ENCODE measurements at places on chromosomes 7 and 10.

DNA sequence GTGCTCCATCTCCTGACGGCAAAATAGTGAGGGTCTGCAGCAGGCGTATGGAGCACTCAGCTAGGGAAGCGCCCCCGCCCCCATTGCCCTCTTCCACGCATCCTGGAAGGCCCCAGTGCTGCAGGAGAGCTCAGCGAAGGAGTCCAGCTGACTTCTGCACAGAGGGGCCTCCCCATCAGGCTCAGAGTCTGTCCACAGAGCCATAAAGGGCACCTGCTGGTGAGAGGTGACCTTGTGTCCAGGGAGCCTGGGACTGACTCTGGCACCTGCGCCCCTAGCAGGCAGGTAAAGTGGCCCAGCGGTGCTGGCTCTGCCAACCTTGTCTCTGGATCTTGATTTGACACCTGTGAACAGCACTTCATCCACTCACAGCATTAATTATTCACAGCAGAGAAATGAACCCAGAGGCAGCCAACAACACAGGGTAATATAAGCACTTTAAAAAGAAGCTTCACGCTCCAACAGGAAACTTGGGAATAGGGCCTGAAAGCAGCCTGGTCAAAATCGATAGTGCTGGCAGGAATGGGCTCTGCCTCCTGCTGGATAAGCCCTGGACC is 59.6 kb downstream of the VOPP1 start:
- no peak for DNase-seq

- no peak for DNase-seq
Measured at GRCh38 chr10:129716211-129716681, 247.8 kb downstream of the EBF3 start.

- DNase-seq: no peak
Measured at GRCh38 chr7:20408467-20408826, 77.7 kb downstream of the ITGB8 start.

GRCh38 chr7:141497391-141497790 is 53.8 kb upstream of the AGK start:
- no peak for DNase-seq

GRCh38 chr7:37452346-37452745 is 3.7 kb upstream of the ELMO1 start:
- no peak for DNase-seq

DNA sequence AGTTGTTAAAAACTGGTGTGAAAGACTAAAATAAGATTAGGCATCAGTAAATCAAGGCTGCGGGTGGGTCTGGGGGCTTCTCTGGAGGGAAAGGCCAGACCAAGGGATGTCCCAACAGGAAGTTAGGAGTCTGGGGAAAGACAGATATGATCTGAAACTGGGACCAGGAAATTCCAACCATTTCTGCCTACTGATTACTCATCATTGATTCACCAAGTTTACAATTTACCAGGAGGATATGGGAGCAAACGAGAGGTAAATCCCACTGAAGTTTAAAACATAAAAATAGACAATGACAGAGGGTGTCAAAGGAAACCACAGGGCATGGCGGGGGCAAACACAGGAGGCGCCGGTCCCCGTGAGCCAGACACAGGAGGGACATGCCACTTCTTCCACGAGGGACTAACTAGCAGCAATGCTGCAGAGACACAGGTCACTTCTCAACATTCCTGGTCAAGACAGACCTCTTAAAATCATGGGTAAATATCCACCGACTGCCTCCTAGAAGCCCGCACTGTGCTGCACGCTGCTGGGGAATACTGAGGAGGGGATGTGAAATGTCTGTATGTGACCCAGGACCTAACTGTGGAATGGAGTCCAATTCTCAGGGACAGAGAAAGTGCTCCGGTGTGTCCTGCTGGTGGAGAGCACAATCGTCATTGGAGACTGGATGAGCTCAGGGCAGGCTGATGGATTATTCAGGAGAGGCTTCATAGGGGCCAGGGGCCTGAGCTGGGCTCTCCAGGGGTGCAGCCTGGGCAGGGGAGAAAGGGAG is 153.4 kb upstream of the KLF14 start:
- peak; percentile 93 for DNase-seq

GRCh38 chr7:41047211-41047610 is 655.7 kb downstream of the INHBA start:
- no peak for DNase-seq

- no peak for DNase-seq
Measured at GRCh38 chr7:14065286-14065685, 75.8 kb upstream of the ETV1 start.

GRCh38 chr10:113965077-113965476 is 78.6 kb upstream of the ADRB1 start:
- DNase-seq: no peak

DNA sequence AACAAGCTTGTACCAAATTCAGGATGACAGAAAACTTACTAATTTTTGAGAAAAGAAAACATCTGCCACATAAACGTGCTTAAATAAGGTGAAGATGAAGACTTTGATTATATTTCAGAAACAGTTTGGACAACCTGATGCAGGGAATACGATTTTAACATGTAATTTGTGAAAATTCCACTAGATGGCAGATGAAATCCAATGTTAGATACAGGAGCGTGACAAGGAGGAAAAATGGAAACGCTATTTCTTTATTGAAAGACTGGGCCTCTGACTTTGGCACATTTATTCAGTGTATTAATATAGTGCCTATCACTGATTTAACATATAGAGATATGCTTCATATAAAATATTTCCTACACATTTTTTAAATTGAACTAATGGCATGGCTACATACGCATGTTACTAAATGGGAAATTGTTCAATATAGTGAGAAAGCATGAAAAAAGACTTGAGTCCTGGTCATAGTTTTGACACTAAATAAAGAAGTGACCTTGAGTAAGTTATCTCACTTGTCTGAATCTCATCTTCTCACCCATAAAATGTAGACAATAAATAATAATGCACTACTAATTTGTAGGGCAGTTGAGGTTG is 60.7 kb downstream of the CD36 start:
- DNase-seq: peak; percentile 43

GRCh38 chr10:43404704-43405084 is 4.3 kb downstream of the HNRNPF start:
- no peak for DNase-seq

GRCh38 chr7:158761945-158762344 is 57.3 kb upstream of the NCAPG2 start:
- no peak for DNase-seq

DNA sequence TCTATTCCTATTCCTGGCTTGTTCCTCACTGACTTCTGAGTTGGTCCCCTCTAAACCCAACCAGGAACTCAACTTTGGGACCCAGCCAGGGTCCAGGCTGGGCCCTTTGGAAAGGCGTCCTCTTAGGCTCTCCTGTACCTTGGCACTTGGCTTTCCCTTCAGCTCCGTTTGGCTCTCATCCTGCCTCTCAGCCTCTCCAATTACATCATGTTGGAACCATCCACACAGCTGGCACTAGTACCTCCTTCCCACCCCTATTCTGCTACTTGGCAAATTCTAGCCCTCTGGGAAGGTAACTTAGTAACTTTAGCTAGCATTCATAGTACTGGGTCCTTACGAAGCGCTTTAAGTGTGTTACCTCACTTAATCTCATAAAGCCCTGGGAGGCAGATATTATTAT is 205.3 kb upstream of the HABP2 start:
- no peak for DNase-seq

- peak; percentile 55 for DNase-seq
Measured at GRCh38 chr7:117098457-117098856, 145.2 kb downstream of the ST7 start.

DNA sequence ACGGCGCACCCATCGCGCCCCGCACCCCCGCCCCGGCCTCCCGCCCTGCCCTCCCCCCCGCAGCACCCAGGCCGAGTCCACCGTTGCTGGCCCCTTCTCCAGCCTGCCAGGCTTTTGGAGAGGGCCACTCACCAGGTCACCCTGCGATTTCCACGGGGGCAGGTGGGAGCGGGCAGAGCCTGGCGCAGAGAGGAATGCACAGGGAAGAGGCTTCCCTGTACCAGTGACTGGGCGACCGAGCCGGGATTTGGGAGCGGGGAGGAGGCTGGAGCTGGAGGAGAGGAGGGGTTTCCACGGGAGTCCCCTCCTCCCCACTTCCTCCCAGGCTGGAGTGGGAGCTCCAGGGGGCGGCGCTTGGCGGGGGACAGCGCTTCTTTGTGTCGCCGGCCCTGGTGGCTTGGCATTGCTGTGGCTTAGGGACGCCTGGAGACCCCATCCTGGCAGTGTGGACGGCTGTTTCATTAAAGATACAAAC is 19.3 kb downstream of the TCAF1 start:
- DNase-seq: no peak

DNA sequence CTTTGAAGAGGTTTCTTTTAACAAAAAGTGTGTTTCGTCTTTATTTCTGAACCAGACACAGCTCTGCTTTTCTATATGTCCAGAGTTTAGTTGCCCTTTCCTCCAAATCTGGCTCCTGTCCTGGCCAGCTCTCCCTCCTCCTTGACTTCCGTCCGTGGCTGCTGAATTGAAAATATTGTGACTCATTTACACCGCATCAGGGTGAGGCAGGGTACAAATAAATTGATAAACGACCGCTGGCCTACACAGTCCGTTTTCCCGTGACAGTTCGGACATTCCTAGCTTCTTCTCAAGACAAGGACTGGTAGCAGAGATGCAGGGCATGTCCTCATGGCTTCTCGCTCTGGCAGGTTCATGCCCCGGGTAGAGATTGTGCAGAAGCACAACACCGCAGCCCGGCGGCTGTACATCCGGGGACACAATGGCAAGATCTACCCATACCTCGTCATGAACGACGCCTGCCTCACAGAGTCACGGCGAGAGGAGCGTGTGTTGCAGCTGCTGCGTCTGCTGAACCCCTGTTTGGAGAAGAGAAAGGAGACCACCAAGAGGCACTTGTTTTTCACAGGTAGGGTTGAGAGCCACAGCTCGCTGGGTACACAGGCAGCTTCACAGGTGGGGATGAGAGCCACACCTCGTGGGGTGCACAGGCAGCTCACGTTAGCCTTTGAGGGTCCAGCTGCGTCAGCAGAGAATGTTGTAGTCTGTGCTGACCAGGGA is 126.6 kb downstream of the TRRAP start:
- DNase-seq: no peak

GRCh38 chr7:84538268-84538667 is 343.7 kb upstream of the SEMA3A start:
- DNase-seq: no peak

GRCh38 chr7:40299097-40299496 is 164.3 kb downstream of the SUGCT start:
- peak; percentile 99 for DNase-seq

DNA sequence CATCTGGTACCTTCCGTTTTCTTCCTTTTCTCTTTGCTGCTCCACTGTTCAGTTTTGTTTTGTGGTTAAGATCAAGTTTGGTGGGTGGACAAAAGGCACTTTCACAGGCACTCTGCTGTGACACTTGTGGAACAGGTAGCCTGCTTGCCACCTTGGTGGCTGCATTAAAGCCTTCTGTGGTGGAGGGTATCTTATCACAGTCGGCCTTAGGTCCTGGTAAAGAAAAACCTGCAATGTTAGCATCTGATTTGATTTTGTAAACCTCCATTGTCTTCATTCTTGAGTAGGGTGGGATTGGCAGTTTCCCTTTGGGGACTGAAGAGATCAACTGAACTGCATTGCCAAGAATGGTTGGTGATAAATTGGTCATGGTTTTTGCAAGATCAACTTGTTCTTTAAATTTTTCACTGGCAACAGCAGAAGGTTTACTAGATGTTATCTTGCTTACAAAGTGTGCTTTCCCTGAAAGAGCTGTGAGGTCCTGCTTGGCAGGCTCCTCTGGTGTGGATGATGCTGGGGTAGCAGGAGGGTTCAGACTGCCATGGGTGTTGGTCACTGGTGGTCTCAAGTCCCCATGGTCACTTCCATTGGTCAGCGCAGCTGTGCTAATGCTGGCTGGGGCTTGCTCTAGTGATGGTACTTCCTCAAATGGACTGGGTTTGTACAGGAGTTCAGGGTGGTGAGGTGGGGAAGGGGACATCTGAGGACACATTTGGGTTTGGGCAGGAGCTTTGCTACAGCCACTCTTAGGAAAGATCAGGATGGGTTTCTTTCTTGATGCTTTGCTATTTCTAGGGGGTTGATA is 182.2 kb downstream of the ZNF438 start:
- no peak for DNase-seq

DNA sequence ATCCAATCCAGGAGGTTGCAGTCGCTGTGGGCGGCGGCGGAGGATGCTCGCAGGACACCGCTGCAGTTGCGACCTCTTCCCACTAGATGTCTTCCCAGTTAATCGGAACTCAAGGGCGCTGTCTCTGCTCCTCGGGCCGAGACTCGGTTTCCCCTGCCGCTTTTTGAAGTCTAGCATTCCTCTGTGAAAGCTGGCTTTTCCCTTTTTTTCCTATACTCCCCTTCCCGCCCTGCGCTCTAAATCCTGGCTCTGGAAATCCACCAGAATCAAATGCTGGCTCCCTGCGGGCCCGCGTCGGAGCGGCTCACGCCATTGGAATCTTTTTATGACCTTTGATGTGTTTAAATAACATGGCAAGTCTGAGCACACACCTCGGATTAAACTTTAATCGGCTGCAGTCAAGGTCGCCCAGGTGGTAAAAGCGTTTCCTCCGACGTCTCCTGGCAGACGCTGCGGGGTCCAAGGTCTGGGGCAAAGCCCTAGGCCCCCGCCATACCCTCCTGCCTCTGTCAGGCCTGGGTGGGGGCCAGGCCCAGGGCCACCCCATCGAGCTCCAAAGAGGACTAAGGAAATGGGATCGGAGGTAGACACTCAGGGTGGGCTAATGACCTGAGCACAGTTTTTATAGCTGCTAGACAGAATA is 10.7 kb upstream of the HOXA13 start:
- peak; percentile 34 for DNase-seq

DNA sequence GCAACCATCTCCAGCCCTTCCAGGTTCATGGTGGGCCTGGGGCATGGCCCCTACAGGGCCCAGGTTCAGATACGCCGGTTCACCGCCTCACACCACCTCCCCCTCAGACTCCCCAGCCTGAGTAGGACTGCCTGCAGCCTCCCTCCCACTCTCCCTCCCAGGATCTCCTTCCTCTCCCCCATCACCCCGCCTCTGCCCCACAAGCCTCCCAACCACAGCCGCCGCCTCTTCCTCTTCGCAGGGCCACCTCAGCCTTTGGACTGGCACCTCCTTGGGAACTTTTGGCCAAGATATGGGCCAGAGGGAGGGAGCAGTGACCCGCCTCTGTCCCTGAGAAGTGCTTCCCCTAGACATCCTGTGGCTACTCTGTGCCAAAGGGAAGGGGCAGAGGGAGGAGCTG is 9.3 kb downstream of the KCNIP2 start:
- no peak for DNase-seq
